ENCODE measurements at places on chromosomes 3 and 15. TPM values are rescaled to one million over a fixed set of nuclear protein-coding genes. Genes with fewer than 3 reads are reported as not detected.
A peak's percentile ranks its signal among the peaks of the same experiment; 100 is the strongest.

The CYP11A1 gene
- total RNA-seq = 0.28 TPM

The GREM1 gene
- 848 TPM for total RNA-seq

DNA sequence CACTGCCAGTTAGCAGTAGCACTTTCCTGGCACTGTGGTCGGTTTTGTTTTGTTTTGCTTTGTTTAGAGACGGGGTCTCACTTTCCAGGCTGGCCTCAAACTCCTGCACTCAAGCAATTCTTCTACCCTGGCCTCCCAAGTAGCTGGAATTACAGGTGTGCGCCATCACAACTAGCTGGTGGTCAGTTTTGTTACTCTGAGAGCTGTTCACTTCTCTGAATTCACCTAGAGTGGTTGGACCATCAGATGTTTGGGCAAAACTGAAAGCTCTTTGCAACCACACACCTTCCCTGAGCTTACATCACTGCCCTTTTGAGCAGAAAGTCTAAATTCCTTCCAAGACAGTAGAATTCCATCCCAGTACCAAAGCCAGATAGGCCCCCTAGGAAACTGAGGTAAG lies 22.6 kb downstream of the CLDN18 start:
- H3K36me3 ChIP-seq = peaks cover 9% of the 10 kb centered on the region
- no peak overlapping the region for H3K27ac ChIP-seq
- no peak for DNase-seq
- H3K4me3 ChIP-seq = no peak overlapping the region

The CCDC54 gene
- total RNA-seq = not detected

- H3K27me3 ChIP-seq = no peaks in the 10 kb centered on the region
- no peak within 1 kb of the TSS for H3K27ac ChIP-seq
- H3K36me3 ChIP-seq = no peaks in the 10 kb centered on the region
Observed at GRCh38 chr15:33968224-33968623, at the start of gene CHRM5. Gene CHRM5, plus strand, starts transcription at chr15:33968497. Its CDS starts 94,221 bp downstream, at chr15:34062718.

DNA sequence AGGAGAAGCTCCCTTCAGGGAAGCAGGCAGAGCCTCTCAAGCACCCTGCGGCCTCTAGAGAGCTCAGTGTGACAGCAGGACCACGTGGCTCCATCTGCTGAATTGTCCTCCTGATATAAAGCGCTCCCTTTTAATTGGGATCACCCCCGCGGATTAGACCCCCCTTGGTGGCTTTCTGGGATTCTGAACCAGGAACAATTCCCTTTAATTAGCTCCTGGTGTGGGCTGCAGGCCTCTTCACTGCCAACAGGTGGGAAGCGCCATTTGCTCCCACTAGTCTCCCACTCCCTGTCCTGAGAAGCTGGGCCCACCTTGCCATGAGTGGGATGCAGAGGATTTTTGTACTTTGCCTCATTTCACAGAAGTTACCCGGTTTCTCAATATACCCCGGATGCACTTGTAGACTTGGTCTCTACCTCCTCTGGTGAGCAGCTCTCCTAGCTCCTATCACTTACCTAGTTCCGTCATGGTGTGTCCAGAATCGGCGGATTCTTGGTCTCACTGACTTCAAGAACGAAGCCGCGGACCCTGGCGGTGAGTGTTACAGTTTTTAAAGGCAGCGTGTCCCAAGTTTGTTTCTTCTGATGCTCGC lies 592 bp downstream of the PGPEP1L start:
- no peak overlapping the region for H3K4me3 ChIP-seq
- DNase-seq = no peak
- H3K27me3 ChIP-seq = 0 out of 2 replicates have a peak, but pooled peaks cover 6% of the 10 kb centered on the region
- no peak overlapping the region for H3K27ac ChIP-seq

The ADGRG7 gene
- total RNA-seq = not detected

The TRH gene
- total RNA-seq = not detected

The SNX22 gene
- total RNA-seq = under 0.01 TPM

The ENTPD3 gene
- total RNA-seq = not detected

GRCh38 chr15:74403588-74403919 lies 30.2 kb downstream of the SEMA7A start:
- no peaks in the 10 kb centered on the region for H3K27me3 ChIP-seq
- peaks cover 36% of the 10 kb centered on the region for H3K4me1 ChIP-seq
- no peak overlapping the region for H3K4me3 ChIP-seq
- H3K36me3 ChIP-seq = no peaks in the 10 kb centered on the region
- no peak overlapping the region for H3K27ac ChIP-seq
- DNase-seq = no peak

DNA sequence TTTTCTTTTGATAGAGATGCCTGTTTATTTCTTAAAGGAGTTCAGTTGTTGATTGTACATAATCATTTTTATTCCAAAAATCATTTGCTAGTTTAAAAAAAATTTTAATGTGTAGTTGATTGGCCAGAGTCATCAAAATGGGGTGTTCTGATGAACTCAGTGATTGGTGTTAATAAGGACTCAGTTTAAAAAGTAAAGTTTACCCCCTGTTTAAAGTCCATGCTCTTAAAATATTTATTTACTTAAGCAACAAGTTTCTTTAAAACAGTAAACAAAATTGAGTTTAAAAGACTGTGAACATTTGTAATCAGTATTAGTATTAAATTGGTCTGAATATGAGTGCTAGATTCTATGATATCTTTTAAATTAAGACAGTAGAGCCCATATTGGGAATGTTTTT lies 56.0 kb downstream of the MEF2A start:
- peaks cover 5% of the 10 kb centered on the region for H3K4me1 ChIP-seq
- no peak overlapping the region for H3K27ac ChIP-seq
- no peak overlapping the region for H3K4me3 ChIP-seq
- no peak for DNase-seq
- H3K27me3 ChIP-seq = no peaks in the 10 kb centered on the region

- H3K36me3 ChIP-seq = no peaks in the 10 kb centered on the region
- H3K27me3 ChIP-seq = no peaks in the 10 kb centered on the region
- peaks cover 12% of the 10 kb centered on the region for H3K4me1 ChIP-seq
- H3K4me3 ChIP-seq = no peak overlapping the region
Observed at GRCh38 chr3:12627370-12627769, 36.5 kb downstream of the RAF1 start.

- H3K36me3 ChIP-seq = no peaks in the 10 kb centered on the region
- H3K4me3 ChIP-seq = no peak overlapping the region
- H3K27ac ChIP-seq = no peak overlapping the region
- DNase-seq = no peak
Observed at GRCh38 chr3:63450634-63451363, 172.7 kb downstream of the SYNPR start.

The COL8A1 gene
- 119 TPM for total RNA-seq

DNA sequence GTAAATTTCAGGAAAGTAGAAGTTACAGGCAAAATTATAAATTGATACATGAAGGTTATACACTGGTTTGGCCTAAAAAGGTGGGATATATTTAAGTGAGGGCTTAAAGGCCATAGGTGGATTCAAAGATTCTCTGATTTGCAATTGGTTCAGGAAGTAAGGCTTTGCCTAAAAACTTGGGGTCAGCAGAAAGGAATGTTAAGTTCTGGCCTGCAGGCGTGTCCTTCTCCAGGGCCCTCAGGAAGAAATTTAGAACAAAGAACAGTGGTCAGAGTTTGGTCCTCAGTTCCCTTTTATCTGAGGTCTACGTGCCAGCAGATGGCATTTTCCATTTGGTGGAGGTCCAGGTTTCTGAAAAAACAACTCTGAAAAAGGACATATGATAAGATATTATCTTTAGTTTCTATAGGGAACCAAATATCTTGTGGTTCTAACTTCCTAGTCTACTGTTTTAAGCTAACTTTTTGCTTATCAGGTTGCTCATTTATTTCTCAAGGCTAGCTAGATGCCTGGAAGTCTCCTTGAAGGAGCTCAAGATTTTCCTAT lies 40.5 kb downstream of the SCN11A start:
- no peaks in the 10 kb centered on the region for H3K27me3 ChIP-seq
- H3K36me3 ChIP-seq = no peaks in the 10 kb centered on the region

DNA sequence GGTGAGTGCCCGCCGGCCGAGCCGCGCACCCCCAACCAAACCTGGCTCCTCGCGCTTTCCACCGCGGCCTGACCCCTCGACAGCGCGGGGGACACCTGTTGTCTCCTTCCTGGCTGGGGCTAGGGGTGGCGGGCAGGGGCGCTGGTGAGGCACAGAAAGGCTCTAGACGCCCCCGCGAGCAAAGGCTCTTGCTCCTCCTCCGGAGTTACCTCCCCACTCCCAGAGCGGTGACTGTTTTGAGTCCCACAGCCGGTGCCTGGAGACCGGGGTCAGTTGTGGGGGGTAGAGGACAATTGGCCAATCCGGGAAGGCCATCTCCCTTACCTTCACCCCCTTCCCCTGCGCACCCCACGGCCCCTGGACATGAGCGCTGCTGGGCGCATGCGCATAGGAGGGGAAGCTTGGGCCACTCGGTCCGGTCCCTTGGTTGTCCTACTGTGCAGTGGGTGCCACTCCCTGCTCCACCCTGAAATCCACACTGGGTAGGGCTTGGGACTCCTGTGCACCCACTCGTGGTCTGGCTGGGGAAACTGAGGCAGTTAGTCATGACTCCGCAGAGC lies 554 bp downstream of the CHST13 start:
- DNase-seq = no peak
- H3K27ac ChIP-seq = no peak overlapping the region
- no peaks in the 10 kb centered on the region for H3K36me3 ChIP-seq
- H3K4me3 ChIP-seq = 0 out of 2 replicates have a peak overlapping the region, but pooled peaks have one; percentile 17
- no peaks in the 10 kb centered on the region for H3K4me1 ChIP-seq

GRCh38 chr3:153889905-153890334 lies 231.3 kb upstream of the ARHGEF26 start:
- no peaks in the 10 kb centered on the region for H3K4me1 ChIP-seq
- no peaks in the 10 kb centered on the region for H3K36me3 ChIP-seq
- H3K27ac ChIP-seq = no peak overlapping the region
- DNase-seq = no peak
- H3K27me3 ChIP-seq = no peaks in the 10 kb centered on the region

- no peak overlapping the region for H3K27ac ChIP-seq
- H3K4me3 ChIP-seq = no peak overlapping the region
- H3K4me1 ChIP-seq = no peaks in the 10 kb centered on the region
- no peaks in the 10 kb centered on the region for H3K36me3 ChIP-seq
- no peak for DNase-seq
- peaks cover 27% of the 10 kb centered on the region for H3K27me3 ChIP-seq
Observed at GRCh38 chr15:78420220-78420619, 17.8 kb upstream of the IREB2 start.

The ARHGAP31 gene
- total RNA-seq = 7.5 TPM

DNA sequence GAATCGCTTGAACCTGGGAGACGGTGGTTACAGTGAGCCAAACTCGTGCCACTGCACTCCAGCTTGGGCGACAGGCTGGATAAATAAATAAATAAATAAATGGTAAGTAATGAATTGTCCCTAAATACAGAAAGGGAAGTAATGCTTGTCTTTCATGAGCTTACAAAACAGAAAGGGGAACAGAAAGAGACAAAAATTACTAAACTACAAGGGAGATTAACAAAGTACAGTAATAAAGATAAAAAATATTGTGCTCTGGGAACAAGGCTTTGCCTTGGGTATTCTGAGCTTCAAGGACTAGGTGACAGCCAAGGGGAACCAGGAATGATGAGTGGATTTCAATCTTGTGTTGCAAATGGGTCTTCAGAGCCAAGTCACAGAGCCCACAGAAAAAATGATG lies 9.2 kb upstream of the HLTF start:
- no peak overlapping the region for H3K27ac ChIP-seq
- DNase-seq = no peak
- H3K27me3 ChIP-seq = no peaks in the 10 kb centered on the region

GRCh38 chr3:37107846-37108245 lies 66.5 kb downstream of the LRRFIP2 start:
- no peak for DNase-seq
- H3K27ac ChIP-seq = no peak overlapping the region
- no peaks in the 10 kb centered on the region for H3K27me3 ChIP-seq
- peaks cover 18% of the 10 kb centered on the region for H3K4me1 ChIP-seq

The CCNB2 gene
- 57.2 TPM for total RNA-seq

DNA sequence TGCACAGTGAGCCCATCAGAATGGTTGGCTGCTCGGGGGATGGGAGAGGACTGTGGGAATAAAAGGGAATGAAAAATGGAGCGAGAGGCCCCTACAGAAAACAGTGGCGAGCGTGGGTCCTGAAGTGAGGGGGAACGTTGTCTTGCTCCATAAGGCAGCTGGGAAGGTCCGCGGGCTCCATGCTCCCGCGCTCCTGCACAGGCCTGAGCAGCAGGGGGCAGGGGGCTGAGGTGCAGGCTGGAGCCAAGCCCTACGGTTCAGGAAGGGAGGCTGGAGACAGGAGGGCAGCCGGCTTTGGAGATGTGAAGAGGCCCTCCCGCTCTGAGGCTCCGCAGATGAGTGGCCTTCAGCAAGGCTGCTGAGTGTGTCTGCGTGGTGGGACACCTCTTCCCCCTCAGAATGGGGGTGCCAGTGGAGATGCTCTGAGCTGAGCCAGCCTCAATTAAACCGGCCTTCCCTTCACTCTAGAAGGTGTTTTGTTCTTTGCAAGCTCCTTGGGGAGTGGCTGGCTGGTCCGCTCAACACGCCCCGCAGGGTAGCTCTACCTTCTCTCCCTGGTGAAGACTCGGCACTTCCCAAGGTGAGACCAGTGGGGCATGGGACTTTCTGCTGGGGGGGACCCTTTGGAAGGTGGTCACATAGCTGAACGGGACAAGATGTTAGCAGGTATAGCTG lies 208.0 kb downstream of the XXYLT1 start:
- peaks cover 6% of the 10 kb centered on the region for H3K27me3 ChIP-seq
- H3K4me3 ChIP-seq = no peak overlapping the region
- H3K36me3 ChIP-seq = no peaks in the 10 kb centered on the region
- H3K27ac ChIP-seq = no peak overlapping the region
- no peak for DNase-seq

GRCh38 chr15:54045397-54045796 lies 67.2 kb downstream of the UNC13C start:
- no peak overlapping the region for H3K4me3 ChIP-seq
- H3K36me3 ChIP-seq = no peaks in the 10 kb centered on the region
- no peaks in the 10 kb centered on the region for H3K27me3 ChIP-seq
- no peak for DNase-seq
- no peak overlapping the region for H3K27ac ChIP-seq

DNA sequence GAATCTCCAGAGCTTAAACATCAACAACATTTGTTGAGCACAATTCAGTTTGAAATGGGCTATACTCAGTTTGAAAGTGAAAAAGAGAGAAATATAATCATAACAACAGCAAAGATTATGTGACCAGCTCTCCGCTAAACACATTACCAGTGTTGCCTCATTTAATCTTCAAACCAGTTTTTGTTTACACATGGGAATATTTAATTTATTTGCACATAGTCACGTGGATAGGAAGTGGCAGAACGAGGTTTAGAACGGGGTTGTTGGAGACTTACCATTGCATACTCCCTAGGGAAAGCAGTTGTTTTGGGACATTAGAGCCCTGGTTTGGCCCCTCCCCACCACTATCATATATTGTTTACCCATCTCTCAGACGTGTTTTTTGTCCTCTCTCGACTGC lies 77.2 kb downstream of the IL1RAP start:
- no peaks in the 10 kb centered on the region for H3K27me3 ChIP-seq
- H3K4me1 ChIP-seq = peaks cover 7% of the 10 kb centered on the region
- no peak overlapping the region for H3K4me3 ChIP-seq
- no peak for DNase-seq
- no peaks in the 10 kb centered on the region for H3K36me3 ChIP-seq

GRCh38 chr3:187342255-187342654 lies 25.9 kb upstream of the RTP4 start:
- no peak for DNase-seq
- no peak overlapping the region for H3K27ac ChIP-seq
- no peaks in the 10 kb centered on the region for H3K4me1 ChIP-seq
- H3K27me3 ChIP-seq = peaks cover 4% of the 10 kb centered on the region
- H3K4me3 ChIP-seq = no peak overlapping the region

The SLC35A5 gene
- 25.6 TPM for total RNA-seq

The NOX5 gene
- not detected for total RNA-seq

The ZPLD1 gene
- total RNA-seq = under 0.01 TPM

GRCh38 chr15:70902107-70902506 lies 9.5 kb downstream of the LRRC49 start:
- peaks cover 2% of the 10 kb centered on the region for H3K36me3 ChIP-seq
- DNase-seq = peak; percentile 95
- H3K27me3 ChIP-seq = no peaks in the 10 kb centered on the region
- peaks cover 10% of the 10 kb centered on the region for H3K4me1 ChIP-seq
- H3K27ac ChIP-seq = peak overlapping the region; percentile 88
- H3K4me3 ChIP-seq = no peak overlapping the region
